ENCODE measurements at places on chromosomes 5 and 9.

- H3K36me3 ChIP-seq: no peaks in the 10 kb centered on the region
- no peak for DNase-seq
- H3K4me1 ChIP-seq: no peaks in the 10 kb centered on the region
- H3K27me3 ChIP-seq: no peaks in the 10 kb centered on the region
These were observed 115.6 kb upstream of the CPEB4 start for GRCh38 chr5:173772384-173773059.

- DNase-seq: no peak
- no peak overlapping the region for H3K4me3 ChIP-seq
- no peak overlapping the region for H3K27ac ChIP-seq
These were observed 91.9 kb upstream of the STC2 start for GRCh38 chr5:173420108-173420507.

GRCh38 chr9:116380496-116380995, 227.0 kb downstream of the PAPPA start:
- no peak overlapping the region for H3K27ac ChIP-seq
- H3K4me3 ChIP-seq: no peak overlapping the region
- H3K27me3 ChIP-seq: no peaks in the 10 kb centered on the region
- peaks cover 7% of the 10 kb centered on the region for H3K4me1 ChIP-seq
- no peak for DNase-seq

GRCh38 chr9:107228496-107229039, 54.5 kb upstream of the RAD23B start:
- H3K4me1 ChIP-seq: no peaks in the 10 kb centered on the region
- no peaks in the 10 kb centered on the region for H3K36me3 ChIP-seq
- DNase-seq: no peak

- peaks cover 49% of the 10 kb centered on the region for H3K36me3 ChIP-seq
- no peaks in the 10 kb centered on the region for H3K27me3 ChIP-seq
These were observed 58.2 kb downstream of the RICTOR start for GRCh38 chr5:39015743-39016586.

GRCh38 chr9:114784721-114785279, 21.0 kb downstream of the TNFSF15 start:
- H3K4me3 ChIP-seq: no peak overlapping the region
- no peaks in the 10 kb centered on the region for H3K36me3 ChIP-seq
- no peak for DNase-seq
- no peaks in the 10 kb centered on the region for H3K27me3 ChIP-seq

- no peak overlapping the region for H3K27ac ChIP-seq
- no peaks in the 10 kb centered on the region for H3K4me1 ChIP-seq
- no peaks in the 10 kb centered on the region for H3K36me3 ChIP-seq
- no peaks in the 10 kb centered on the region for H3K27me3 ChIP-seq
- no peak overlapping the region for H3K4me3 ChIP-seq
- DNase-seq: no peak
These were observed 21.5 kb upstream of the LPCAT1 start for GRCh38 chr5:1545126-1545804.

GRCh38 chr9:20253635-20254034, 368.7 kb downstream of the MLLT3 start:
- no peak overlapping the region for H3K27ac ChIP-seq
- H3K4me3 ChIP-seq: no peak overlapping the region
- H3K4me1 ChIP-seq: peaks cover 29% of the 10 kb centered on the region
- peaks cover 2% of the 10 kb centered on the region for H3K36me3 ChIP-seq

GRCh38 chr5:96943799-96944198, 7.9 kb downstream of the LNPEP start:
- DNase-seq: no peak
- H3K36me3 ChIP-seq: peaks cover 27% of the 10 kb centered on the region
- H3K4me3 ChIP-seq: no peak overlapping the region
- no peaks in the 10 kb centered on the region for H3K27me3 ChIP-seq
- peak overlapping the region; percentile 34 for H3K27ac ChIP-seq
- peaks cover 73% of the 10 kb centered on the region for H3K4me1 ChIP-seq

DNA sequence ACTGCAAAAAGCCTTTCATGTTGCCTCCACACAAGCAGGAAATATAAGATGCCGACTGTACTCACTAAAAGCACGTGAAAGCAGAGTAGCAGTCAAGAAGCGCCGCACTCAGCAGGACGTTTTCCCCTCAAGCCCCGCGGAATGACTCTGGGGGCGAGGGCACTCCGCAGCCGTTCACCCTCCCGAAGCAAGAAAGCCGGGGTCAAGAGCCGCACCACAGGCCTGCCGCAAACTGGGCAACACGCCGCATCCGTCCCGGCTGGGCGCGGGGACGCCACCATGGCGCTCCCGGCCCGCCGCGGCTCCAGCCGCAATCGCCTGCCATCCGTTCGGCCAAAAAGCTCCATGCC, 364 bp downstream of the RPS6 start:
- H3K4me3 ChIP-seq: peak overlapping the region; percentile 98
- H3K36me3 ChIP-seq: peaks cover 61% of the 10 kb centered on the region
- H3K4me1 ChIP-seq: peaks cover 34% of the 10 kb centered on the region
- no peak for DNase-seq
- peak overlapping the region; percentile 99 for H3K27ac ChIP-seq

- H3K4me1 ChIP-seq: no peaks in the 10 kb centered on the region
- H3K27me3 ChIP-seq: peaks cover 16% of the 10 kb centered on the region
- H3K27ac ChIP-seq: no peak overlapping the region
These were observed 281.9 kb downstream of the NSG2 start for GRCh38 chr5:174327317-174327864.

All from activated CD8-positive, alpha-beta T cell treated with anti-CD3 and anti-CD28 coated beads for 36 hours (primary cell).